ENCODE measurements at places on chromosomes 2 and 18. TPM values are rescaled to one million over a fixed set of nuclear protein-coding genes. Genes with fewer than 3 reads are reported as not detected.

The PDCD1 gene
- total RNA-seq, result 17.2 TPM

The CTNNA2 gene
- total RNA-seq, result not detected

The ARHGAP25 gene
- 128 TPM for total RNA-seq

The ABCG5 gene
- total RNA-seq, result not detected

The LGALSL gene
- 2.6 TPM for total RNA-seq

The NPPC gene
- total RNA-seq, result not detected

The MTA3 gene
- total RNA-seq, result 21.5 TPM

The MREG gene
- 12.6 TPM for total RNA-seq

The CERKL gene
- total RNA-seq, result not detected

All from activated CD4-positive, alpha-beta memory T cell treated with anti-CD3 and anti-CD28 coated beads, Interleukin-2, amount 10 ng/mL, durations not matched to agents 7 days and 5 days (primary cell).